Left renal pelvis (tissue), 4 donors: ENCODE measurements at places on chromosomes 2 and 18. TPM values are rescaled to one million over a fixed set of nuclear protein-coding genes. Genes with fewer than 3 reads are reported as not detected.

Gene XRCC5
- 296 TPM for polyA plus RNA-seq

Gene COL6A3
- 247 TPM for polyA plus RNA-seq

Gene NEURL3
- polyA plus RNA-seq: 0.15 TPM

Gene ELOA2
- not detected for polyA plus RNA-seq

Gene TM4SF20
- 0.21 TPM for polyA plus RNA-seq

Gene KANSL1L
- 72.1 TPM for polyA plus RNA-seq

Gene IL1RL1
- polyA plus RNA-seq: 0.53 TPM

Gene DLGAP1
- polyA plus RNA-seq: 4.1 TPM

Gene ANKRD29
- 0.96 TPM for polyA plus RNA-seq

Gene UGT1A5
- polyA plus RNA-seq: not detected

Gene CRYGB
- polyA plus RNA-seq: not detected

Gene DAW1
- polyA plus RNA-seq: 0.79 TPM

Gene SERPINB13
- polyA plus RNA-seq: not detected

Gene CD8B
- 0.12 TPM for polyA plus RNA-seq

Gene VAMP8
- polyA plus RNA-seq: 93.1 TPM

Gene C2orf78
- not detected for polyA plus RNA-seq

Gene HS6ST1
- polyA plus RNA-seq: 75.5 TPM

Gene ATP8B1
- 29.6 TPM for polyA plus RNA-seq

Gene EMX1
- polyA plus RNA-seq: 29.4 TPM

Gene DNAH7
- polyA plus RNA-seq: 9.5 TPM

Gene STARD6
- polyA plus RNA-seq: 0.36 TPM

Gene ASAP2
- polyA plus RNA-seq: 60.1 TPM

Gene IL1F10
- not detected for polyA plus RNA-seq

Gene SFT2D3
- polyA plus RNA-seq: not detected

Gene FBXO15
- polyA plus RNA-seq: 1.0 TPM

Gene FMNL2
- polyA plus RNA-seq: 103 TPM

Gene HOXD12
- 0.86 TPM for polyA plus RNA-seq

Gene DSG4
- polyA plus RNA-seq: 0.04 TPM

Gene NOSTRIN
- polyA plus RNA-seq: 30.3 TPM

Gene EHBP1
- polyA plus RNA-seq: 49.9 TPM

Gene HOXD9
- 71.8 TPM for polyA plus RNA-seq
